ENCODE measurements at places on chromosomes 4 and X.

DNA sequence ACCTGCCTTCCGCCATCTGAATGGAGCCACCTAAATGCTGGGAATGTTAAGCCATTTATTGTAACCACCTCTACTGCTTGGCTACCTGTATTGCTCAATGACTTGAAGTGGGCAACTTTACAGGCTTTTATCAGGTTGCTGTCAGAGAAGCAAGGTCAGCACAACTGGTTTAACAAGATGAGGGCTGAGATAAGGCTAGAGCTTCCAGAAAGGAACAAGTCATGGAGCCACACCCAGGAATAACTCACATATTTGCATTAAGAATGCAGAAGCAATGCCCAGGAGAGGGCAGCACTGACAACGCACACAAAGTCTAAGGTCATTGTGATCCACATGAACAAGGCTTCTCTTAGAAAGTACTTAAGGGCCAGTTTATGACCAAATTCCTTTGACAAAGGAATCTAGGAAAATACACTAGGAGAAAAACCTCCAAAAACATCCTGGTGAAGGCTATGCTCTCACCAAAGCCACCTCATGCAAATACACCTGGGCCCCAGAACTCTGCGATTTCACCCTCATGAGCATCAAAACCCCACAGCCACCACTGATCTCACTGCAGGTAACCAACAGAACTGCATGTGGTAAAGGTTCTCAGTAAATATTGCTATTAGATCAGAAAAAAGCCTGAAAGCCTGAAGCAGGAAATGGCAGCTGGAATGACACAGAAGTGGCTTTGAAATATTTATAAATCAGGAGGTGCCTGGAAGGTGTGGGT, 15.0 kb upstream of the STS start:
- DNase-seq, result no peak

- no peak for DNase-seq
These were observed 25.6 kb upstream of the CORIN start for GRCh38 chr4:47863486-47863885.

- no peak for DNase-seq
These were observed 23.6 kb downstream of the ANTXR2 start for GRCh38 chr4:80049402-80049801.

DNA sequence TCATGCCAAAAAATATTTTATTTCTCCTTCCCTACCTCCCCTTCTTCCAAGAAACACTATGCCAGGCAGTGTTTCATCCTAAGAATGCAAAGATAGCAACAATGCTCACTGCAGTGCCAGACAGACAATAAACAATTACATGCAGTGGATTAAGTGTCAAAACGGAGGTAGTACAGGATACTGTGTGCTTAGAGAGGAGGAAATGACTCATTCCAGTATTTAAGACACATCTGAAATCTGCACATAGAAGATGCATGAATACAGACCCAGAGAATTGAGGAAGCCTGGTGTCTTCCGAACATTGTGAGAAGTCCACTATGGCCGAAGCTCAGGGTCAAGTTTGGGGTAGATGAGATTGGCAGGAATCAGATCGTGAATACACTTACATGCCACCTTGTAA, 326.4 kb downstream of the PPP3CA start:
- DNase-seq, result no peak

GRCh38 chrX:10900585-10901289, 210.4 kb upstream of the HCCS start:
- DNase-seq, result no peak

GRCh38 chr4:15233626-15234025, 194.2 kb upstream of the C1QTNF7 start:
- DNase-seq, result no peak

DNA sequence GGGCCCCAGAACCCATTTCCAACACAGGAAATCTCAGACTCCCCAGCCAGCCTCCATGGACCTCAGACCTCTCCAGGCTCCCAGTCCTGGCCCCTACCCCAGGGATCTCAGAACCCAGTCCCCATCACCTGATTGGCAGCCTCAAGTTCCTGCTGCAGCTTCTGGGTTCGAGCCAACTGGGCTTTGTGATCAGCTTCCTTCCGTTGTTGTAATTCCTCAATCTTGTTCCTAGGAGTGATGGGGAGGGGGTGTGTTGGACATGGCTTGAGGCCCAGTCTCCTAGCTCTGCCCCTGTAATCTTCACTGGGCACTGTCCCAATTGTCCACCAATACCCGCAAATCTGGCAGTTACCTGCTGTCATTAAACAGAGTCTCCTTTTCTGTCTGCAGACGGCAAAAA, 12.6 kb downstream of the GRIPAP1 start:
- no peak for DNase-seq

- no peak for DNase-seq
These were observed 21.5 kb downstream of the WDFY3 start for GRCh38 chr4:84944947-84945346.

GRCh38 chr4:18815081-18815778, 793.7 kb upstream of the LCORL start:
- no peak for DNase-seq

DNA sequence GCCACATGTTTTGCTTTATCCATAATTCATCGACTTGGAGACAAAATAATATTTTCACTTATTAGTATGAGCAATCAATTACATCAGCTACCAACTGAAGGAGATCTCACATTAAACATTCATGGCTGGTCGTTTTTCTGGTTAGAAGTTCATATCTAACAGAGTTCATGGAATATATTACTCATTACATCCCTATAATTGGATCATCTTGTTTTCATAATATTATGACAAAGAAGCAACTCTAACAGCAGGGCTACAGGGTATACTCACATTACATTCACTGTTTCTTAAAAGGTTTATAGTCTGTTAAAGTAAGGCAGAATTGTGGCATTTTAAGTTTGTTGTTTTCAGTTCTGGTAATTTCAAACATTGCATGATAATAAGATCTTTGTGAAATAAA, 33.0 kb downstream of the GSTCD start:
- no peak for DNase-seq

DNA sequence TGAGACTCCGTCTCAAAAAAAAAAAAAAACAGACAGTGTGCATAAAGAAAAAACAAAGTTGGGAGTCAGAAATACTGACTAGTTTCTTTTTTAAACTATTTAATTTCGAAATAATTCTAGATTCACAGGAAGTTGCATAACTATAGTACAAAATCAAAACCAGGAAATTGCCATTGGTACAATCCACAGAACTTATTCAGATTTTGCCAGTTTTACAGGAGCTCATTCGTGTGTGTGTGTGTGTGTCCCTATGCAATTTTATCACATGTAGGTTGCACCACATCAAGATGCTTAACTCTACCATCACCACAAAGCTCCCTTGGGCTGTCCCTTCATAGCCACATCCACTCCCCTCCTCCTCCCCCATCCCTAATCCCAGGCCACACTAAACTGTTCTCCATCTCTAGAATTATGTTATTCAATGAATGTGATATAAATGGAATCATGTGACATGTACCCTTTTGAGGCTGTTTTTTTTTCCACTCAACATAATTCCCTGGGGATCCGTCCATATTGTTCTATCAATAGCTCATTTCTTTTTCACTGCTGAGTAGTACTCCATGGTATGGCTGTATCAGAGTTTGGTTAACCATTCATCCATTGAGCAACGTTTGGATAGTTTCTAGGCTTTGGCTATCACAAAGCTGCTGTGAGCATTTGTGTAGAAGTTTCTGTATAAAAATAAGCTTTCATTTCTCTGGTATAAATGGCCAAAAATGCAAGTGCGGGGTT, 16.3 kb upstream of the DDX3X start:
- no peak for DNase-seq

DNA sequence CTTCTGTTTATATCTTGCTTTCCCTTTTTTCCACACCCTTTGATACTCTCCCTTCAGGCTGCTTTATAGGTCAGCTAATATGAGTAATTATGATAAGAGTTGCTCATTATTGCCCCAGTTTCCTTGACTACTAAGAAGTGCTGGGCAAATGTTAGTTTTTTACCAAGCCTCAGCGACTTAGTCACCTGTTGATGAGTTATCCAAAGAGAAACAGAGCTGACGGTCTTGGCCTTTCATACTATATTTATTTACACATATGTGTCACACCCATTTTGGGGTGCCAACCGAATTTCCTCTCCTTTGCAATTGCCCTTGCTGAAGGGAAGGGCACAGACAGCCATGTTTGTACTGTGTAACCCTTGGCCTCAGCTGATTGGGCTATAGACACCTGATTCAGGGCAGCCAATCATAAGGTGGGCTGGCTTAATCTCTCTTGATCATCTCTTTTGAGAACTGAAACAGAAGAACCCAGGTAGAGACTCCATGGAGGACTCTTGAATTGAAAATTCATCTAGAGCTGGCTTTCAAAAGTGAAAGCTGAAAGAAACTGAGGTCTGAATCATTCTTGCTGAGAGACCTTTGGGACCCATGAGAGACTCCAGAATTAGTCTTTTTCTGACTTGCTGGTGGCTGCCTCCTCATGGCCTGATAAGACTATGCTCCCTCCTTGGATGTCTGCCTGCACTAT, 111.7 kb upstream of the RPS6KA3 start:
- no peak for DNase-seq

DNA sequence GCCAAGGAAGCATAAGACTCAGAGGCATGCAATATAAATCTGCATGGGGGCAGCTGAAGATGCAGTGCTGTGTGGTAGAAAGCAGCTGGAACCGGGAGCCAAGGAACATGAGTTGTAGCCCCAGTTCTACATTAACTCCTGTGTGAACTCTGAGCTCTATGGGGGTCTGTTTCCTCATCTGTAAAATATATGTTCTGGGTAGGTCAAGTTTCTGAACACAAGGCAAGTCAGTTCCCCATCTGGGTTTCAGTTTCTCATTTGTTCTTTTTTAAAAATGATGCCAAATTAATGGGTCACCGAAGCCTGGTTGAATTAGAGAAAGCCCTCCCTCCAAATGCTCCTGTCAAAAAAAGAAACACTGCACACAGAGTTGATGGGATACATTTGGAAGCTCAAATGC, 24.0 kb downstream of the UNC5C start:
- DNase-seq, result no peak

DNA sequence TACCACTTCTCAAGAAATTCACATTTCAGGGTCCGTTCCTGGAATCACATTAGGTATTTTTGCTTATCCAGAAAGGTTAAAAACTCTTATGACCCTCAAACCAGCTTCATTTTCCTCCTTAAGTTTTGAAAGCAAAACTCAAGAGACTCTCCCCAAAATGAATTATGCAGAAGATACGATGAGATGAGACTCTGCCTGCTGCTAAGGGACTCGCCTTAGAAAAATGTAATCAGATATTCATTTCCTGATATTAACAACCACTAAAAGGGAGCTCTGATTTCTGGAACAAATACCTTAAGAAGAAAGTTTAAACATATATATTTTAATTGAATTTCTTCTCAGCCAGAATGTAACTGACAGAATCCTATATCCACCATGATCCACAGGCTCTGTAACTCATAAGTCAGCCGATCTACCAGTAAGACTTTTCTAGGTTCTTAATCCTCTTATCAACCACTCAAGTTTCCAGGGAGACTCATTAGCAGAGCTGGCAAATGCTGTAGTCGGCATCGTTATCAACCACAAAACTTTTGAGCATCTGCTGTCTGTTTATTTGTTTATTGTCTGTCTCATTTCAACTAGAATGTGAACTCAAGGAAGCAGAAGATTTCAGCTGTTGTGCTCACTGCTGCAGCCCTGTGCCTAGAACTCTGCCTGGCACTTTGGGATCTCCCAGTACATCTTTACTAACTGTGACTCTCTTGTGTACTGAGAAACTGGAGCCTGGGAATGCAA, 112.5 kb downstream of the LDB2 start:
- DNase-seq, result no peak

- DNase-seq, result no peak
These were observed 38.1 kb downstream of the FRG2 start for GRCh38 chr4:189988877-189989431.

GRCh38 chr4:97752599-97752998, 390.7 kb downstream of the STPG2 start:
- no peak for DNase-seq

GRCh38 chr4:76784237-76784636, 113.7 kb downstream of the SOWAHB start:
- no peak for DNase-seq

- no peak for DNase-seq
These were observed 50.2 kb downstream of the LEF1 start for GRCh38 chr4:108118505-108118904.

GRCh38 chr4:100742045-100742444, 224.2 kb upstream of the EMCN start:
- no peak for DNase-seq

GRCh38 chr4:188262464-188262863, 123.2 kb downstream of the TRIML1 start:
- DNase-seq, result no peak

GRCh38 chrX:125709074-125709473, 389.4 kb downstream of the TEX13C start:
- no peak for DNase-seq

DNA sequence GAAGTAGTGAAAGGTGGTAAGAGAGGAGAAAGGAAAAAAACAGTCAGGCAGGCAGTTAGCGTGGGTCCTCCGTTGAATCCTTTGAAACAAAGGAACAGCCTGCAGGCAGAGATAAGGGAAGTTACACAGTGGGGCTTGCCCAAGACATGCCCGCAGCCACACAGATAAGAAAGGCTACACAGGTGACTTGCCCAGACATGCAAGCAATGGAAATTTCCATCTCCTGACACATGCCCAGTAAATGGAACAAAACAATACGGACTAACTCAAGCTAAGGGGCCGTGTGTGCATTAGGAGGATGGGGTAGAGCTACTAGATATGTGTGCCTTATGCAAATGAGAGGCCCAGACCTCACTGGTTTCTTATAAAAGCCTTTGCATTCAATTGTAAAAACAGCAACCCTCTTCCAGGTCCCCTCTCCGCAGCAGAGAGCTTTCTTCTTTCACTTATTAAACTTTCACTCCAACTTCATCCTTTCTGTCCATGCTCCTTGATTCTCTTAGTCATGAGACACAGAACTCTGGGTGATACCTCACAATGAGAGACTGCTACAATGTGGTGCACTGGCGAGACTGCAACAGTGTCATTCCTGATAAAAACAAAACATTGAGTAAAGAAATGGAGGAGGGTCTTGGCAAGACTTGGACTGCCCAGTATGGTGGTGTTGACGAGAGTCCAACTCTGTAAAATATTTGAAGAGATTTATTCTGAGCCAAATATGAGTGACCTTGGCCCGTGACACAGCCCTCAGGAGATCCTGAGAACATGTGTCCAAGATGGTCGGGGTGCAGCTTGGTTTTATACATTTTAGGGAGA, 997.4 kb upstream of the PRKX start:
- DNase-seq, result no peak

Data from stimulated activated CD4-positive, alpha-beta T cell treated with anti-CD3 and anti-CD28 coated beads, TNF-alpha, amount 100 ng/mL, for 1 hour (primary cell).